ENCODE measurements at places on chromosomes 5 and 9.

DNA sequence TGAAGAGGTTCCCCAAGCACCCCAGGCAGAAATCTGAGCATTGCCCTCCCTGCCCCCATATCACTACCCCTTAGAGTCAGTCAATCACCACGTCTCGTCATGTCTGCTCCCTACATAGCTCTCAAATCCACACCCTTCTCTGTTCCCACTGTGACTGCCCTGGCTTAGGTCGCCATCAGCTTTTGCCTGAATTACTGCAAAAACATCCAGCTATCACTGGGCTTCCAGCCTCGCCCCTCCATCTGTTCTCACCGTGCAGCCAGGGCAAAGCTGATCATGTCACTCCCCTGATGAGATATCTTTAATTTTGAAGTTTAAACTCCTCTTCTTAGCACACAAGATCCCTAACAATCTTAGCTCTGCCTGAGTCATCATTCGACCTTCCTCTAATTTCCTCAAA lies 89.6 kb upstream of the TBC1D2 start:
- no peak for DNase-seq

GRCh38 chr9:131700076-131700475 lies 39.8 kb downstream of the RAPGEF1 start:
- DNase-seq, result no peak

DNA sequence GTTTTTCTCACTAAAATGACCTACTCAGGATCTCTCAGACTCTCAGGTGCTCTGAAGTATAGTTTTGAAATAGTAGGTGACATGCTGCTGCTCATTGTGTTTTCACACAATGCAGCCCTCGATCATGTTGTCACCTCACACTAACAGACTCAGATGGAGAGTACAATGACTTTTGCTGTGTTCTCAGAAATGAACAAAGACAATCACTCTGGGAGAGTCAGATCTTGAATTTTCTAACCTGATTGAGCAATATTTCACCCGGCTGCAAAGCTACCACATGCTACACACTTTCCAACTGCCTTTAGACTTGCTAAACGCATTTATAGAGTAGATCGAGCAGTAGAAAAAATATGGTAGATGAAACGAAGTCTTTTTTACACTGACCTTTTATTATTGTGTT lies 113.4 kb downstream of the ST8SIA4 start:
- no peak for DNase-seq

DNA sequence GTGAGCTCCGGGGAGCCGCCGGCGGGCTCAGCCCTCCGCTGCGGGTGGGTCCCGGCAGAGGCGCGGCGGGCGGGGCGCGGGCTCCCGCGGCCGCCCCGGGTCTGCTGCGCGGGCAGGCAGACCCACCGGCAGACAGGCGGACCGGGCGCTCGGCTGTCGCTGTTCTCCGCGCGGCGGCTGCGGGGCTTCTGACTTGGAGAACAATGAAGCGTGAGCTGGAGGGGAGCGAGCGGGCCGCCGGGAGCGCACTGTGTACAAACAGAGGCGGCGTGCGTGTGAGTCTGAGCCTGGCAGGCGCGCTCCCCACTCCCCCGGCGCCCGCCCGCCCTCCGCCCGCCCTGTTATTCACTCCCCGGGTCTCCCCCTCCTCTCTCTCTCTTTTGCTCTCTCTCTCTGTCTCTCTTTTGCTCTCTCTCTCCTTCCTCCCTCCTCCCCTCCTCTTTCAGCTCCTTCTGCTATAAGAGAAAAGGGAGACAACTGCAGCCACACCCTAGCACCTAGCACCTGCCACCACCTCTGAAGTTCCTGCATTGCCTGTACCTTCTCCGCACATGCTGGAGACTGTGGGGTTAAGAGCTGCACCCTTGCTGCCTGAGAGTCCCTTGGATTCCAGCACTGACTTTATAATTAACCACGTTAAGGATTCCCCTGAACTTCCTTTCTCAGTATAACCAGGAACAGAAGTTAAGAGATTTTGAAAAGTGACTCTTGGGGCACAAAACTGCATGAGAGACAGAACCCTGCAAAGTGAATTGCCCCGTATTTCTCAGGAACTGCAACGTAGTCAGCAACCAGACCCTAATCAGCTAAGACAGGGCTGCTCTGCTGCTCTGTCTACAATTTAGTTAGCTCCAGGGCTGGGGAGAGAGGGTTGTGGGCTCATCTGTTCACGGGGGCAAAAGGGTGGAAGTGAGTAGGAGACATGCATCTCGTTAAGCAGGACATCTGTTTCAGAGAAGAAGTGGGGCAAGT lies at the start of gene EDIL3:
Gene EDIL3 (minus strand): TSS at position 277 of the 972 bp plus-strand sequence. CDS start 506 bp downstream, outside the sequence.
- peak; percentile 25 for DNase-seq

GRCh38 chr9:135332516-135332915 lies 147.1 kb upstream of the PPP1R26 start:
- no peak for DNase-seq

- DNase-seq, result no peak
Measured at GRCh38 chr5:163505049-163505367, 411 bp upstream of the MAT2B start.

- DNase-seq, result no peak
Measured at GRCh38 chr5:57734296-57734695, 251.7 kb upstream of the ACTBL2 start.

DNA sequence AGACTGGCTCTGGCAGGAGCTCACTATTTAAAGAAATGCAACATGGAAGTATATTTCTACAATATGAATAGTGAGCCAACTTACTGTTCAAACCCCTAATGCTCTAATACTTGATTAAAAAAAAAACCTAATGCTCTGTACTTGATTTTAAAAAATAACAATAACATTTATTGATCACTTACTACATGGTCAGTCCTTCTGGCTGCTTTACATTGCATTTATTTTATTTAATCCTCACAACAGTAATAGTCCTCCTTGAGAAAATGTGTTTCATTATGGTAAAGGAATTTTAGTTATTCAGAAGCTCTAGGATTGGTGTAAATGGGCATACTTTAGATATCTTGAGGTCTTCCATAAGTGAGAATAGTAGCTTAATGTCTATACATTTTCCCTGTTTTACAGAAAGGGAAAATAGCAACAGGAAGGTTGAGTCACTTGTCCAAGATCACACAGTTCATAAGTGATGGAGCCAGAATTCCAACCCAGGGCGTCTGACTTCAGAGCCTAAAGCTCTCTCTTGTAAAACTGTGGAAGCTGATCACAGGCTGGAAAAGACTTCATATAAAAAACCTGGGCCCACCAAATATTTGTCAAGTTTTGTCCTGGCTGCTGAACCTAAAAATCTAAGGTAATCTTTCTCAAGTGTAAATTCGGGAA lies 1.0 kb downstream of the STARD4 start:
- DNase-seq, result no peak

DNA sequence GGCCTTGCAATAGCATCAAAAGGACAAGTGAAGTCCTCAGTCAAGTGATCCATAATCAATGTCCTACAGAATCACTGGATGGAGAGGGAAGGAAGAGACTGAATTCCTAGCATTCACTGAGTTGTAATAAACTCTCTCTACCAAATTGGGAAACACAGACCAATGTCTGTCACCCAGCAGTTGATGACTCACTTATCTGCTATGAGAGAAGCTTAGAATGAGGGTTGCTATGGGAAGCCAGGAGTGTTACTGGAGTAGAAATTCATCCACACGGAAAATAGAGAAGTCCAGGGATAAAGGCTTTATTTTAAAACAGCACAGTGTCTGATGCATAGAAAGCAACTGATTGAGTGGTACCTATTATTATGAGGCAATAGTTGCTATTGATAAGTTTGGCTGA lies 407.4 kb downstream of the BRINP1 start:
- DNase-seq, result peak; percentile 99

GRCh38 chr5:139806111-139806510 lies 10.5 kb downstream of the PSD2 start:
- no peak for DNase-seq

DNA sequence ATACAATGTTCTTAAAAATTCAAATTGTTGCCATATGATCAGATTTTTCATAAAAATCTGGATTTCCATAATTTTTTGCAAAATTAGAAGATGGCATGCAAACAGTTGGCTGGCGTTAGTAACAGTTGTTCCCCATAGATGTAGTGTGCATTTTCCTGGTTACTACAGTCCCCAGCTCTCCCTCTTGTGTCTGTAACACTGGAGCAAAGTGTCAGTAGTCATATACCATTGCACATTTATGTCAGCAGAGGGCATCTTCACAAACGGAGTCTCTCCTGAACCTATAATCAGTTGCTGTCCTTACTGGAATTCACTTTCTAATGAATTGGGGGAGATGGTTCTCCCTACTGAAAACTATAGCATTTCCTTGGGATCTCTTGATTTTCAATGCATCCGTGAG lies 44.7 kb upstream of the DMAC1 start:
- peak; percentile 6 for DNase-seq

DNA sequence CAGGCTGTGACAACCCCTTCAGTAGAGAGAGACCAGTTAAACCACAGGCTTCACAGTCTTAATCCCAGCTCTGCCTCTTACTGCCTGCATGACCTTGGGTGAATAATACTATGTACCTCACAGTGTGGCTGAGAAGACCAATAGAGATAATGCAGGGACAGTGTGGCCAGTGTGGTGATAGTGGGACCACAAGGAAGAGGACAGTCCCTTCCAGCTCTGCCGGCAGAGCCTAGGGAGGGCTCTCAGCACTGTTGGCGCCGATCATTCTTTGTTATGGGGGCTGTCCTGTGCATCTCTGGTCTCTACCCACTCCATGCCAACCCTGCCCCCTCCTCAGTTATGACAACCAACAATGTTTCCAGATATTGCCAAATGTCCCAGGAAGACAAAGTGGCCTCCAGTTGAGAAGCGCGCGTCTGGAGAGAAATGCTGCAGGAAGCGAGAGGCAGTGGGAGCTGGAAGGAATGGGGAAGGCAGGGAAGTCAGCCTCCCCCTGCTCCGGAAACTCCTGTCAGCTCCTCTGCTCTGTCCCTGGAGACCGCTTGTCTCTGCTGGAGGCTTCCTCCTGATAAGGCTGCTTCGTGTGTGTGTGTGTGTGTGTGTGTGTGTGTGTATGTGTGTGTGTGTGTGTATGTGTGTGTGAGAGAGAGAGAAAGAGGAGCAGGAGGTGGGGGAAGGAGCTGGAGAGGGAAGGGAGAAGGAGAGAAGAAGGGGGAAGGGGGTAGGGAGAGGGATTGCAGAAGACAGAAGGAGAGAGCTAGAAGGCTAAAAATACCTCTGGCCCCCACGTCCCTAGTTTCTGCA lies 31.8 kb upstream of the FABP6 start:
- DNase-seq, result no peak

GRCh38 chr5:108786806-108787483 lies 39.2 kb downstream of the FER start:
- no peak for DNase-seq

DNA sequence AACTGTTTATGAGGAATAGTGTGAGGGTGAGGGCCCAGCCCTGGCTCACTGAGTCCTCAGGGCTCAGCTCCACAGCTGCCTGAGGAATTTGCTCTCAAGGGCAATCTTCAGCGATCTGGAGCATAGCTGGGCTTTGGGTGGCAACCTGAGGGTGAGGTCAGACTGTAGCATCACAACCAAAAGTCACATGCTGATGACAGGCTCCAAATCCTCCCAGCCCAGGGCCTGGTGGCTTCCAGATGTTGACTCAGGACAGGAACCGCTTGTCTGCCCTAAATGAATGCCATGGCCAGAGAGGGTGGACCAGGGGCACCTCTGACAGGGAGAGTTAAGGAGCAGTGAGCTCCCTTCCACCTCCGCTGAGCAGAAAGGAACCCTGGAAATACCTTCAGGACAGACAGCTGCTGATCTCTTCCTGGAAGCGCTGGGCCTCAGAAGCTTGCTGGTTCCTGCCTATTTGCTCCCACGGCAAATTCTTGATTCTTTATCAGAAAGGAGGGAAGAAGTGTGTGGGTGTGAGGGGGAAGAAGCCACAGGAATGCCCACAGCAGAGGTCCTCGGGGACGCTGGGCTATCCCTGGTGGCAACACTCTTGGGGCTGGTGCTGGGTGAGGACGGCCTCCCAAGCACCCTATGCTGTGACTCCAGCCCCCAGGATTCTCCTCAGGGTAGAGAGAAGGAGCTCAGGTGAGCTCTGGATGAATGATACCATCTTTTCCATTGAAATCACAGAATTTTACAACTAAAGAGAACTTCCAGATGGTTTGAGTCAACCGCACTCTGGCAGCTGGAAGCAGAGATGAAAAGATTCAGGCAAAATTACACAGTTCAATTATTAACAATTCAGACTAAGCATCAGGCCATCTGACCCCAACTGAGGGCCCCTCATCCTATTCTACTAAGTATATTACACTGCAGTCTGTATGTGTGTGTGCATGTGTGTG lies 13.8 kb upstream of the CTSL start:
- DNase-seq, result peak; percentile 82
